ENCODE measurements at places on chromosomes 4 and X.

DNA sequence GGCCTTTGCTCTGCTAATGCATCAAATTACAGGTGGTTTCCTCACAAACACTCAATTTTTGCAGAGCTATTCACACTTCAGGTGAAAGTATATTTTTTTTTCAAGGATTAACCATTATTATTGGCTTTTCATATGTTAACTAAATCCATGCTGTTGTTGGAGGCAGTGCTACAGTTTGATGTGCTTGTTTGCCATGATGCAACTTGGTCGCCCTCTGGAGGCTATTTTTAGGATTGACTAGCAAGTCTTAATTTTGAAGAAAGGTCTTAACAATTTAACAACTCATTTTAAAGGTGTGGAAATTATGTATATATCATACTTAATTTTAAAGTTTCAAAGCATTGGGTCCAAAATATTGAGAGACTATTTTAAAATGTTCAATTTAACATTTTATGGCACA, 168.8 kb upstream of the FAM47A start:
- DNase-seq: no peak

DNA sequence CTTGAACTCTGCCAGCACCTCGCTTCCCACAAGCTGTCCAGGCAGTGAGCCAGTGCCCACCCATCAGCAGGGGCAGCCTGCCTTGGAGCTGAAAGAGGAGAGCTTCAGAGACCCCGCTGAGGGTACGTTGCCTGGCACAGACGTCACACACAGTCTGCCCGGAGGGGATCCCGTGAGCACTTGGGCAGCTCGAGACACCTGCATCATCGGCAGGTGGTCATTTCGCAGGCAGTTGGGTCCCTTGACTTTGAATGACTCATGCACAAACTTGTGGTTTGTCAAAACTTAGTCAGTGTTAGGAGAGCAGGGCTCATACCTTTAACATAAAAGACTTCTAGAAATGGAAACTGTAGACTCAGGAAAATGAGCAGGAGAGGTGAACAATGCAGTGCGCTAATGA, 9.9 kb downstream of the TACC3 start:
- no peak for DNase-seq

- no peak for DNase-seq
Observed at GRCh38 chr4:159451006-159451405, 348.1 kb downstream of the RAPGEF2 start.

- DNase-seq: peak; percentile 6
Observed at GRCh38 chrX:48802089-48802904, 430 bp downstream of the HDAC6 start.

DNA sequence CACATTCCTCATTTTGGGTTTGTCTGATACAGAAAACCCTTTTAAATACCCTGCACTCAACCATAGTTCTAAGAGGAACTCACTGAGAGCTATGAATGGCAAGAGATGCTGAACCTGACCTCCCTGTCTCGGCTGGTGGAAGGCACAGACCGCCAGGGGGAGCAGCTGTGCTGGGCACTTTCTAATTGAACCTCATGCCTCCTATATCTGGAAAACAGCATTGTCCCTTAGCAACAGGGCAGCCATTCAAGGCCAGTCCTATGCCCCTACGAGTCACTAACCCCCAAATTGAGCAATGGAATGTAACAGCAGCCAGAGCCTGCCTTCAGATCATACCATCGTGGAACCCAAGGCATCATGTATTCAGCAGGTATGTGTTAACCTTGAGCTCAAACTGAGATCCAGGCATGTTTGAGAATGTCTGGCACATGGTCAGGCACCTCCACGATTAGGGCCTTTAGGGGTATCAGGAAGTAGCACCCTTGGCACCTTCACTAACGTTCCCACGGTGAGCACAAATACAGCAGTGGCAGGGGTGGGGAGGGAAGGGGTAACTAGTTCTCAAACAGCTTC, 5.1 kb downstream of the USP27X start:
- DNase-seq: peak; percentile 26

DNA sequence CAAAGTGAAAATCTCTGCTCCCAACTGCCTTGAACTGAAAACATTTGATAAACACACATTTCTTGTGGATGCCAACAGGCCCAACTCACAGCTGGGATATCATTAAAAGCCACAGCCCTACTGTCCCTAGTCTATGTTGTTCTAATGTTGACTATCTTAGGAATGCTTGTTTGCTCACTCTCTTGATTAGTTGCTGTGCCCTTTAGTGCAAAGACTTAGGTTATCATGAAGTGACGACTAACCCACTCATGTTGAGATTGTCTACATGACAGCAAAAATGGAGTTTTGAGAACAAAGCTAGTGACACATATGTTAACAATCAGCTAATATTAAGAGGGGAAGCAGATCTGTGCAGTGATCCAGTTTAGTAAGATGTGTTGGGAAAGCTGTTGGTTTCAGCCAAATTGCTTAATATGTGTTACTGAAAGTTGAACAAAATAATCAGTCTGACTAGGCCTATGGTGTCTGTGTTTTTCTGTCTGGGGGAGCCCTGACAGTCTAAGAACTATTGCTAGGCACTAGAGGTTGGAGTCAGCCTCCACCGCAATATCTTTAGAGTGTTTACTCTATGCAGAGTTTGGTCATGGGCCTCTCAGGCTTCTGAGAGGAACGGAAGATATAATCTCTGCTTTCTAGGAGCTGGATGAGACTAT, 125.5 kb downstream of the ATG4A start:
- no peak for DNase-seq

DNA sequence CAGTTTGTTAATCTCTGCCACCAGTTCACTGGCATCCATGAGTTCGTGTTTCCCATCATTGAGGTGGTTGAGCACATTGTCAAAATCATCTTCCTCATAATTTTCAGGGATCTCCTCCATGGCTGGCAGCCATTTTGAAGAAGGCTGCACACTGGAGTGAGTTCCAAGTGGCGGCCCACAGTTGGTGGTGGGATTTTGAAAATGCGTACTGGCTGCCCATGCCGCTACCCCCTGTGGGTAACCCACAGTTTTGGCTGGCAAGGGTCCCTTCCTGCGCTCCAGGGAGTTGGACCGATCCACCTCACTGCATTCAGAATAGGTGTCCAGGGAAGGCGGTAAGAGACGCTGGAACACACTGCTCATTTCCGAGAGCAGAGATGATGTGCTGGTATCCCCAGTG, 11.2 kb downstream of the PCDH18 start:
- DNase-seq: no peak

- DNase-seq: no peak
Observed at GRCh38 chr4:2401610-2401983, 16.8 kb downstream of the ZFYVE28 start.

DNA sequence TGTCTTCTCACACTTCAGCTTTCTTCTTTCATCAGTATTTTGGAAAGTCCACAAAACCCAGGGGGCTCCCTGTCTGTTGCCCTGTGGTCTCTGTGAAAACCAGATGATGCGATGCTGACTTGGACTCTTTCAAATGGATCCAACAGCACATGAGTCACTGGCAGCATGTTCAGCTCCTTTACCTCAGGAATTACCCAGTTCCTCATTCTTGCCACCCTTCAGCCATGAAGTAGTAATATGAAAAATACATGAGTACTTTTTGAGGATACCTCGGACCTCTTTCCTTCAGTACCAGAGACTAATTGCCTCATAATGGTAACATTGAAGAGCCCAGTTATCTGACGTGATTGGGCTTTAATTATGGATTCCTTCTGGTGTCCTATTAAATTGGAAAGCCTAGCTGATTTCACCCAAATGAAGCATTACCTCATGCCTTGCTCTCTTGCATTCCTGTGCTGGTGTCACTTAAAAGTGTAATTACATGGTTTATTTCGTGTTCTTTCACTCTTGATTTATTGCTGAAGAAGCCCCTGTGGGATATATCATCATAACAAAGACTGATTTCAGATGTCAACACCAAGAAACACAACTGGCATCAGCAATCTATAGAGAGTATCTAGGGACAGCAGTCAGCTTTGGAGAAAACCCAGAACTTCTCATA, 63.4 kb downstream of the NFKB1 start:
- no peak for DNase-seq

- DNase-seq: no peak
Observed at GRCh38 chrX:23483396-23483795, 148.7 kb downstream of the PTCHD1 start.

- DNase-seq: no peak
Observed at GRCh38 chr4:71607109-71607508, 176.8 kb downstream of the GC start.

- no peak for DNase-seq
Observed at GRCh38 chr4:38237139-38237538, 276.9 kb downstream of the PTTG2 start.

- DNase-seq: no peak
Observed at GRCh38 chrX:131854581-131854980, 168.5 kb upstream of the STK26 start.

DNA sequence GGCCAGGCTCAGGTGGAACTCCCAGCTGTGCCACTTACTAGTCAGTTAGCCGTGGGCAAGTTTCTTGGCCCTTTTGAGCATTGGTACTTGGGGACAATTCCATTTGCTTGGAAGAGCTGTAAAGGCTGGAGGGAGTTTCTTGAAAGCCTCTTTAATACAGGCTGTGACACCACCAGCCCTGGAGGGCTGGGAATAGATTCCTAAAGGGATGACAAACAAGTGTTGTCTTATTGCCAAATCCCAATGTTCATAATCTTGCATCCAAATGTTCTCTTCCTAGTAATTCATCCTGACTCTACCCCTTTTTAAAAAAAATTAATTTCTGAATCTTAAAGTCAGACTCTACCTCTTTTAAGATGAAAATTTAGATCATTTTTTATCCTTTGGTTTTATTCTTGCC, 14.6 kb upstream of the MED28 start:
- DNase-seq: no peak

DNA sequence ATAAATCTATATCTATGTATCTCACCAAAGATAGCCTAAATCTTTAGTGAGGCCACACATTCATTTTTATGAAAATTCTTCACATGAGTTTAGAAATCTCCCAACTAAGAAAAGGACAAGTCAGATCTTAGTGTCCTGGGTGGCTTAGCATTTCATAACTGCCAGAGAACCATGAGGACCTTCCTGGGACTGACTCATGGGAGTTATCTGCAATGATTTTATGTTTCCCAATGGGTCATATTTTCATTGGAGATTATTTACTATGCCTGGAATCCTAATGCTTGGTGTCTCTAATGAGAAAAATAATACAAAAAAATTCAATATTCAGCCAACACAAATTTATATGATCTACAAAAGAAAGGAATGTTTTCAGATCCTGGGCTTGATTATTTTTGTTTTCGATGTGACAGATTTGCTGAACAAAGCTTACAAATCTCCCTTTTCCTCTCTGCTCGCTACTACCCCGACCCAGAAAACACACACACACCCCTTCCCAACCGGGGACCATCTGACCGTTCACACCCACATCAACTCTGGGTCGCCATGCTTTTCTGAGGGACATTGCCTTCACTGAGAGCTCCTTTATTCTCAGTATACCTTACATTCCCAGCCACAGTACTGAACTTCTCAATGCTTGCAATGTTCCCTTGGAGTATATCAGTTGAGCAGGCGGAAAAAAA, 40.1 kb downstream of the SORBS2 start:
- no peak for DNase-seq

- peak; percentile 9 for DNase-seq
Observed at GRCh38 chr4:2535376-2536192, 863 bp upstream of the FAM193A start.

GRCh38 chr4:54731552-54731951, 73.8 kb downstream of the KIT start:
- no peak for DNase-seq

DNA sequence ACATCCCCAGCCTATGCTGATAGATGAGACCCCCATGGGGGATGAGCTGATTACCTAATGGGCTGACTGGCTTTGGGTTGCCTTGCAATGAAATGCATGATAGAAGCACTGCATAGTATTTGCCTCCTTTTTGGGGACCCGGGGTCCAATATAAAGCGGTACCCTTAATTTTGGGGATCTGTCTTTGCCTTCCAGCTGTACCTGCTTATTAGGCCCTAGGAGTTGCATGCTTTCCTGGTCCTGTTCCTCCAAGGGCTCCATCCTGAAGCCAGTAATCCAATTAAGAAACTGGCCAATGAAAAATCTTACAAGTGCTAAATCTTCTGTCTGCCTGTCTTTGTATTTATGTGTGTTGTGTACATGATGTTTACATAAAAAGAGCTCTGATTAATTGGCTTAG, 791.6 kb downstream of the TRIML1 start:
- no peak for DNase-seq

DNA sequence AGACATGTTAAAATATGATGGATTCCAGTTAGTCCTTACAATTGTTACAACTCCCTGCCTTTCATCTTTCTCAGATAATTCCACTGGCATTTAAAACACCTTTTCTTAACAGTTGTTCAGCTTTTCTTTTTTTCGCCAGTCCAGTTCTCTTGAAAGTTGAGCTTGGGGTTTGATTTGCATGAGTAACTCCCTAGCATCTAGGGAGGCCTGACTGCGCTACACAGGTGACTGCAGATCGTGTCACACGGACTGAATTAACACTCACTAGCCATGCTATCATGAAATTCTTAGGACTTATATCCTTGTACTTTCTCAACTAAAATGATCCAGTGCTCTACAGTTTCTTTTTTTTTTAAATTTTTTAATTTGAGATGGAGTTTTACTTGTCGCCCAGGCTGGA, 69.8 kb downstream of the ARHGAP24 start:
- no peak for DNase-seq

GRCh38 chrX:129755779-129756650, 17.2 kb downstream of the XPNPEP2 start:
- no peak for DNase-seq

- DNase-seq: no peak
Observed at GRCh38 chr4:125359960-125360634, 45.3 kb downstream of the FAT4 start.

GRCh38 chr4:81790477-81790876, 318.8 kb upstream of the RASGEF1B start:
- no peak for DNase-seq

DNA sequence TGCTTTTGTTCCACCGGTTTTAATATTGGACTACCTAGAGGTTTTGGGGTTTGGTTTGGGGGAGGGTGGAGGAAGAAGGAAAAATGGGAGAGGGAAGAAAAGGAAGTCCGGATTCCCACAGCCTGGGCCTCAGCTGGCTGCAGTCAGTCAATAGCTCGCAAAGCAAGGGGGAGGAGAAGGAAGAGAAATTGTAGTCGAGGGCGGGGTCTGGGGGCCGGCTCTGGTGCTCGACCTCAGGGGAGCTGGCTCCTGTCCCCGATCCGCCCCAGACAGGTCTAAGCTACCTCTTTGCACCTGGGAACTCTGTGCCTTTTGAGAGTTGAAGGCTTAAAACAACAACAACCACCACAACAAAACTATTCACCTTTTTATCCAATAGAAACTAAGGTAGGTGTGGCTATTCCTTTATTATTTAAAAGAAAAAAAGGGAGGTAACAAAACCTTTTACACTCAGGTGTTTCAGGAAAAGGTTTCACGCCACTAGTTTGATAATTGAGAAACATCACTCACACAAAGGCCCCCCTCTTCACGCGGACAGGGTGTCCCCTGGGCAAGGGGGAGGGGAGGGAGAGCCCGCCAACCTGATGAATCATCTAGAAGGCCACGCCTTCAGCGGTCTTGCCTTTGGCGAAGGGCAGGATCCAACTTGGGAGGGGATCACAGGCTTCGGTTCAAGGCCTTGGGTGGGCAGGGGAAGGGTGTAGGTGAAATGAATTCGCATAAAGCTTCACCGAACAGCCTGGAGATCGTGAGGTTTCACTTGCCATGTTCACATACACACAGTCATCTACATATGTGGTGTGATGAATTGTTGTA, 1.6 kb upstream of the LNX1 start:
- DNase-seq: no peak

GRCh38 chrX:27883468-27884092, 75.8 kb downstream of the MAGEB10 start:
- DNase-seq: no peak
